CD4-positive, CD25-positive, alpha-beta regulatory T cell (primary cell): ENCODE measurements at places on chromosomes 6 and 20. TPM values are rescaled to one million over a fixed set of nuclear protein-coding genes. Genes with fewer than 3 reads are reported as not detected.

DNA sequence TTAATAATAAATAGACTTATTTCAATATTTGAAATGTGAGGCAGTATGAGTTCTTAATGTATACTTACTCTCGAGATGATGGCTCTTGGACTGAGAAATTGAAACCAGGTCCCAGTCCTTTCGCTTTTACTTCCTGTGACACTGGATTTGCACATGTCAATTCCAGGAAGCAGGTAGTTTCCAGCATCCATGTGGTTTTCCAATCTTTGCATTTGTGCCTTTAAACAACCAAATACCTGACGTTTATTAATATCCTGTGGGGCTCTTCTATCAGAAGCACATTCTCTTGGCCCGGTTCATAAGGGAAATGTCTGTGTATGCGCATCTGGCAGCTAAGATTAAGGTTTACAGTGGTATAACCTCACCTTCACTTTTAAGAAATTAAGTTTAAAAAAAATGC, 13.1 kb downstream of the UTRN start:
- no peak overlapping the region for H3K27ac ChIP-seq
- no peaks in the 10 kb centered on the region for H3K36me3 ChIP-seq
- H3K27me3 ChIP-seq: no peaks in the 10 kb centered on the region
- no peak for DNase-seq

GRCh38 chr20:56520180-56520579, 4.4 kb upstream of the FAM209A start:
- peaks cover 3% of the 10 kb centered on the region for H3K4me1 ChIP-seq
- peaks cover 50% of the 10 kb centered on the region for H3K36me3 ChIP-seq
- no peak overlapping the region for H3K27ac ChIP-seq
- H3K27me3 ChIP-seq: no peaks in the 10 kb centered on the region

- H3K27me3 ChIP-seq: no peaks in the 10 kb centered on the region
- H3K4me3 ChIP-seq: no peak overlapping the region
- H3K27ac ChIP-seq: no peak overlapping the region
- no peaks in the 10 kb centered on the region for H3K36me3 ChIP-seq
- no peaks in the 10 kb centered on the region for H3K4me1 ChIP-seq
These were observed 316.8 kb upstream of the TSHZ2 start for GRCh38 chr20:52655395-52655794.

DNA sequence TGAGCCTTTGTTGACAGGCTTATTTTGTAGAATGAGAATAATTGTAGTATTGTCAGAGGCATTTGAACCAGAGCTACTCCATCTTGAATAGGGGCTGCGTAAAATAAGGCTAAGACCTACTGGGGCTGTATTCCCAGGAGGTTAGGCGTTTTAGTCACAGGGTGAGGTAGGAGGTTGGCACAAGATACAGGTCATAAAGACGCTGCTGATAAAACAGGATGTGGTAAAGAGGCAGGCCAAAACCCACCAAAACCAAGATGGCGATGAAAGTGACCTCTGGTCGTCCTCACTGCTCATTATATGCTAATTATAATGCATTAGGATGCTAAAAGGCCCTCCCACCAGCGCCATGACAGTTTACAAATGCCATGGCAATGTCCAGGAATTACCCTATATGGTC, 82.7 kb downstream of the PFDN4 start:
- no peaks in the 10 kb centered on the region for H3K4me1 ChIP-seq
- H3K27me3 ChIP-seq: peaks cover 1% of the 10 kb centered on the region
- no peaks in the 10 kb centered on the region for H3K36me3 ChIP-seq
- H3K4me3 ChIP-seq: no peak overlapping the region

- no peaks in the 10 kb centered on the region for H3K4me1 ChIP-seq
- H3K4me3 ChIP-seq: no peak overlapping the region
- H3K27ac ChIP-seq: no peak overlapping the region
- no peaks in the 10 kb centered on the region for H3K36me3 ChIP-seq
- no peaks in the 10 kb centered on the region for H3K27me3 ChIP-seq
These were observed 71.8 kb upstream of the CENPW start for GRCh38 chr6:126268092-126268491.

HRH3 gene
- not detected for total RNA-seq

SNX9 gene
- total RNA-seq: 31.6 TPM

BCAS1 gene
- 15.6 TPM for total RNA-seq

GABRR2 gene
- total RNA-seq: 1.9 TPM
